Thyroid gland (tissue), 4 donors: ENCODE measurements at places on chromosomes 13 and 19. TPM values are rescaled to one million over a fixed set of nuclear protein-coding genes. Genes with fewer than 3 reads are reported as not detected.
A peak's percentile ranks its signal among the peaks of the same experiment; 100 is the strongest.

- DNase-seq, result no peak
Observed at GRCh38 chr13:55613429-55614187, 1527.1 kb upstream of the PRR20A start.

DNA sequence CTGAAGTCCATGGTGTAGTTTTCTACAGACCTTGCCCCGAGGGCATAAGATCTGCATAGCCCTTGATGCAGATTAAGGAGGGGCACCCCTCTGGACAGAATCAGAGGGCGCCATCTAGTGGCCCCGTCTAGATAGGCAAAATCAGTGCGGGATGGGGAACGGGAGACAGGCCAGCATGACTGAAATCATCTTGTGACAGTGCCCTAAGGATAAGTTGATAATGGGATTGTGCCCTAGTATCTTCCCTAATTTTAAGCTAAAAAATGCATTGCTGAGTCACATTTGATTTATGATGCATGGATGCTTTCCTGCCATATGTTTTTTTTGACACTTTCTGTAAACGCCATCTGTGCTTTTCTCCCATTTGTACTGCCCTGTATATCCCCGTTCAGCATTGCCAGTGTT is 19.0 kb upstream of the GPI start:
- DNase-seq, result peak; percentile 67

DNA sequence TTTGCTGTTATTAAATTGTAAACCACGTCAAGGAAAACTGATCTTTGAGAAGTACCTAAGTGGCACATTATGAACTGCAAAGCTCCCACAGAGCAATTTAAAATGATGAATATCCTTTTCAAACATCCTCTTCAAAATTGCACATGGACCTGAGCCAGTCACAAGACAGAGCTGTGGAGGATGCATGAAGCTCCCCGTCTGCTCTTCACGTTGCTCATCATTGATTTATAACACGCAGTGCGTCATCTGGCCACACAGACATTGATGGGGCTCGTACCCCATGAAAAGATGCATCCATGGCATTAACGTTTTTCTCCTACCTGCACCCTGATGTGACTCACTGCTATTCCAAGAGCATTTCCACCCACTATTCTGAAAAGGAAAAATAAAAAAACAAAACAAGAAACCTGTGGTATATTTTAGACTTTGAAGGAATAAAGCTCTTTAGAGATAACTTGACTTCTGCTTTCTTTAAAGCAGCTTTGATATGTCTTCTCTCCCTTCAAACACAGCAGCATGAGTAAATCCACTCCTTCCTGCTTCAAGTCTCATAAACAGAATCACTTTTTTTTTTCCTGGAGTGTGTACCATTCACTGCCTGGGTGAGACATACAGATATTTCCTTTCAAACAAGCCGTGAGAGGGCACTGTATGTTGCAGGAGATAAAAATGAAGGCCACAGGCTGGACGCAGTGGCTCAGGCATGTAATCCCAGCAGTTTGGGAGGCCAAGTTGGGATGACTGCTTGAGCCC is 7.2 kb upstream of the SERTM1 start:
- no peak for DNase-seq

- DNase-seq, result no peak
Observed at GRCh38 chr13:46586751-46587514, 34.0 kb downstream of the LRCH1 start.

CDKN2D gene
- 3.5 TPM for total RNA-seq

CDX2 gene
- not detected for total RNA-seq

DAND5 gene
- 0.40 TPM for total RNA-seq
